Activated CD8-positive, alpha-beta memory T cell treated with anti-CD3 and anti-CD28 coated beads for 24 hours (primary cell): ENCODE measurements at places on chromosomes 4 and X.
A peak's percentile ranks its signal among the peaks of the same experiment; 100 is the strongest.

- no peak for DNase-seq
Measured at GRCh38 chr4:184548316-184548647, 73.9 kb upstream of the IRF2 start.

- no peak for DNase-seq
Measured at GRCh38 chrX:118530219-118530911, 34.8 kb downstream of the DOCK11 start.

GRCh38 chr4:57220172-57220571 lies 110.0 kb upstream of the IGFBP7 start:
- DNase-seq = no peak

GRCh38 chr4:156169011-156169410 lies 215.3 kb upstream of the CTSO start:
- no peak for DNase-seq

DNA sequence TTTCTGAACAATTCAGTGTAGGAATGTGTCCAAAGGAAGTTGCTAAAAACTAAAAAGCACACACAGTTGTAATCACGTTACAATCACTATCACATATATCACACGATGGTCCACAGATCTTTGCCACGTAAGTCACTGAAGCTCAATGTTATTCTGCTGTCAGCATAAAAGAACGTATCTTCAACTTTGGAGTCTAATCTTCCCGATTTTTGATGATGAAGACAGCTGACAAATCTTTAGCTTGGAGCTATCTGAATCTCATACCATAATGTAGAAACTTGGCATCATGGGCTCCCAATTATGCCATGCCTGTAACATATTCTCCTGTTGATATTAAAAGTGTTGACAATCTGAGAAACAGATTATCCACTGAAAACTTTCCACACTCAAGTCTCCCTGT lies 158.4 kb downstream of the UBE2NL start:
- DNase-seq = no peak

DNA sequence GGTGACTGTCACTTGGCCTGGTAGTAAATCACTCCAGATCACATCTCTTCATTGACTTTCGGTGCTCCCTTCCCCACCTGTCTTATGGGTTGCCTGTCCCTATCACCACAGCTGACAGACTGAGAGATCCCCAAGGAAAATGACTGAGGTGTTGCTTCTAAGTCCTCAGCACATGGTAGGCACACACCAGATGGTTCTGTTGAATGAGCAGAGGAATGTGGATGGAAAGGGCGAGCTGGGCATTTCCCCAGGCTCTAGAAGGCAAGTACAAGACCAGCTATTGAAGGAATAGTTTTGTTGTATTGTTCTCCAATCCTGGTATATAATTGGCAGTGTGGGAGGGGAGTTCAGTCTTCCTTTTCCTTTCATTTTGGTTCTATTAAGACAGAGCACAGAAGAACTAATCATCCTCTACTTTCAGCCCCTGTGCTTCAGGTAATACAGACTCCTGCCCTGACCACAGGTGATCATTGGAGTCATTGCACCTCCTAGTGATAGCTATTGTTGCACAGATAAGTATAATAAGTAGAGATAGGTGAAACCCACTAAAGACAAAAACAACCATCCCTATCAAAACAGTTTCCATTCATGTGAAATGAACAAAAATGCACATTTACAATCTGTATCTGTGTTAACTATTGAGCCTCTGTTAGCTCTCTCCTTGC lies 158.6 kb downstream of the TRAM1L1 start:
- DNase-seq = no peak

- no peak for DNase-seq
Measured at GRCh38 chrX:51795136-51795535, 51.9 kb downstream of the GSPT2 start.

DNA sequence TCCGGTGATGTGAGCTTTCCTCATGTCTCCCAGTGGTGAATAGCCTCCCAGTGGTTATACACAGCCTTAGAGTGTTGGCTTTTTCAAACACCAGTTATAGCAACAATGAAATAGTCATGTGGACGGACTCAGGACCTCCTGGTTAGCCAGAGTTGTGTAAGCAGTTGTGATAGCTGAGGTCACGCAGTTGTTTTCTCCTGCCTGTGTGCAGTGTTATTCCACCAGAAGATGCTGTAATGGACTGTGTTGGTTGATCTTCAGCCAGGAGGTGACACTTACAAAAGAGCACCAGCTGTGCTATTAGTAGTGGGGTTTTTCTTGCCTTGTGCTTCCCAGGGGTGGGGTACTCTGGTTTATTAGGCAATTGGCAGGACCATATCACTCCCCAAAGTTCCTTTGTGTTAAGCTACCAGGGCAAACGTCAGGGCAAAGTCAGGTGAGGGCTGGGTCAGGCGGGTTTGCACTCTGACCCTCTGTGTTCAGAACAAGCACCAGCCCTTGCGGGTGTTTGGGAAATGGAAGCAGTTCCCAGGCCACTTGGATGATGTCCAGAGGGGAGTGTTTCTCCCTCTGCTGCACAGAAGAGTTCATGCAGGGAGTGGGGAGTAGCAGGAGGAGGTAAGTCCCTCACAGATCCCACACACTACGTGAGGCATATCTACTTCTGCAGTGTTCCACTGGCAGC lies 252.6 kb downstream of the TMEM47 start:
- no peak for DNase-seq

DNA sequence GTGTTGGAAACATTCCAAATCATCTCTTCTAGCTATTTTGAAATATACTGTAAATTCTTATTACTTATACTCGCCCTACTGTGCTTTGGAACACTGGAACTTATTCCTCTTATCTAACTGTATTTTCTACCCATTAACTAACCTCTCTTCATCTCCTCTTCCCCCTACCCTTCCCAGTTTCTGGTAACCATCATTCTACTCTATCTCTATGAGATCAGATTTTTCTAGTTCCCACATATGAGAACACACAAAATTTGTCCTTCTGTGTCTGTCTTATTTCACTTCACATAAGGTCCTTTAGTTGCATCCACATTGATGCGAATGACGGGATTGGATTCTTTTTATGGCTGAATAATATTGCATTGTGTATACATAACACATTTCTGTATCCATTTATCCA lies 1003.8 kb upstream of the INTU start:
- DNase-seq = no peak

GRCh38 chrX:50941638-50942037 lies 31.1 kb downstream of the BMP15 start:
- peak; percentile 55 for DNase-seq

GRCh38 chr4:40363945-40364344 lies 28.8 kb downstream of the CHRNA9 start:
- no peak for DNase-seq

GRCh38 chr4:6386091-6386490 lies 86.3 kb downstream of the PPP2R2C start:
- DNase-seq = no peak

DNA sequence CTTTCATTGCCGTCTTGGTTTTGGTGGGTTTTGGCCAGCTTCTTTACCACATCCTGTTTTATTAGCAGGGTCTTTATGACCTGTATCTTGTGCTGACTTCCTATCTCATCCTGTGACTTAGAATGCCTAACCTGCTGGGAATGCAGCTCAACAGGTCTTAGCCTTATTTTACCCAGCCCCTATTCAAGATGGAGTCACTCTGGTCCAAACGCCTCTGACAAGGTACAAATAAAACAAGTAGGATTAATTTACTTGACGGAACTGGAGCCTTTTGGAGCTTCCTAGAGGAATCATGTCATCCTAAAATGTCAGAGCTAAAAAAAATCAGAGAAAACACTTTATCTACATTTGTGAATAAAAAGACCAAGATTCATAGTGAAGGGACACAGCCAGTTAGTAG lies 66.2 kb upstream of the ATXN3L start:
- DNase-seq = no peak

- no peak for DNase-seq
Measured at GRCh38 chr4:8192748-8193738, 6.0 kb upstream of the SH3TC1 start.

DNA sequence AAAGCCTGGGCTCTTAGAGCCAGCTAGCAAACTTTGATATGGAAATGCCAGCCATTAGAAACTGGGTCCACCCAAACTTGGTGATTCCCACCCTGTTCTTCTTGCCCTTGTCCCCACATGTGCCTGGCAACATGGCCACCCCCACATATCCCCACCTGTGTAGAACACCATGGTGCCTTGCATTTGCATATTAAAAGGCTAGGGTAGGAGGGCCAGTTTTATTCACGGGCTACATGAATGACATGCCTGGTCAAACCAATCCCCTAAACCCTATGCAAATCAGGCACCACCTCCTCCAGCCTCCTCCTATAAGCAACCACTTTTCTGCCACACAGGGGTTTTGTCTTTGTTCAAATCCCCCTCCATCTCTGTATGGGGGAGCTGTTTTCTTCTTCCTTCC lies 104.9 kb downstream of the CLNK start:
- DNase-seq = no peak

- no peak for DNase-seq
Measured at GRCh38 chr4:165209796-165210195, 2.4 kb downstream of the KLHL2 start.

- no peak for DNase-seq
Measured at GRCh38 chr4:68272860-68273259, 27.4 kb upstream of the TMPRSS11B start.

- DNase-seq = no peak
Measured at GRCh38 chr4:112736718-112737135, 99.8 kb downstream of the LARP7 start.

DNA sequence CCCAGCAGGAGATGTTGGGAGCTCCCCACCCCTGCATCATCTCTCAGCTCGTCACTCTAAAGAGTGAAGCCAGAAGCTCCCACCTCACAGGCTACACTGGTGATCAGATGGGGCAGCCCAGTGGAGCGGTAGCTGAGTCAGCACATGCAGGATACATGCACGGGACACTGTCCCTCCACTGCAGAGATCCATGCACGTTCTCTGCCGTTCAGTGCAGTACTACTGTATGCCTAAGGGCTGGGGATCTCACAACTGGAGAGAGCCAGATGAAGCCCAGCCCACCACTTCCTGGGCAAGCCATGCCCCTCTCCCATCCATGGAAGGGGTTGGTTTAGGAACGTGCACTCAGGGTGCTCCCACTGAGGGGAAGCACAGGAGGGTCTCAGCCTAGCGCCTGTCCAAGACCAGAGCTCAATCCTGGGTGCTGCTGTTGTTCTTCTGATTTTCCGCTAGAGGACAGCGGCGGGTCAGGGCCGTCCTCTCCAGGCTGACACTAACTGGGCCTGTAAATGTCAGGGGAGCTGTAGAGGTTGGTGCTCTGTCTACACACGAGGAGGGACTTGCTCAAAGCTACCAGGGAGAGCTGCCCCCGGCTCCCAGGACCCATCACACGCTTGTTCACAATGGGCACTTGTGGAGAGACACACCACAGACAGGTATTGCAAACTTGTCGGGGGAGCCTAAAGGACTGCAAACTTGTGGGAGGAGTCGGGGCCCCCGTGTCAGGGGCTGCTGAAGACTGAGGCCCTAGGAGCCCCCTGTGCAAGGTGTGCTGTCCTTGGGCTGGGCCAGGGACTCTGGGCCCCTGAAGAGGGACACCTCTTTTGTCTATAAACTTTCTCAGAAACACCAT lies 18.2 kb upstream of the ABLIM2 start:
- DNase-seq = peak; percentile 67
